ENCODE measurements at places on chromosomes 1 and 21. TPM values are rescaled to one million over a fixed set of nuclear protein-coding genes. Genes with fewer than 3 reads are reported as not detected.

DNA sequence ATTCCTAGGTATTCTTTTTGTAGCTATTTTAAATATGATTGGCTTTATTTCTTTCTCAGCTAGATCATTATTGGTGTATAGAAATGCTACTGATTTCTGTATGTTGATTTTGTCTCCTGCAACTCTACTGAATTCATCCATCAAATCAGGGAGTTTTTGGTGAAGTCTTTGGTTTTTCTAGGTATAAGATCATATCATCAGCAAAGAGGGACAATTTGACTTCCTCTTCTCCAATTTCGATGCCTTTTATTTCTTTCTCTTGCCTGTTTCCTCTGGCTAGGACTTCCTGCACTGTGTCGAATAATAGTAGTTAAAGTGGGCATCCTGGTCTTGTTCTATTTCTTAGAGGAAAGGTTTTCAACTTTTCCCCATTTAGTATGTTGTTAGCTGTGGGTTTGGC, 27.5 kb upstream of the PRKACB start:
- no peak for DNase-seq

GRCh38 chr1:14452551-14452950, 145.9 kb upstream of the KAZN start:
- no peak for DNase-seq

DNA sequence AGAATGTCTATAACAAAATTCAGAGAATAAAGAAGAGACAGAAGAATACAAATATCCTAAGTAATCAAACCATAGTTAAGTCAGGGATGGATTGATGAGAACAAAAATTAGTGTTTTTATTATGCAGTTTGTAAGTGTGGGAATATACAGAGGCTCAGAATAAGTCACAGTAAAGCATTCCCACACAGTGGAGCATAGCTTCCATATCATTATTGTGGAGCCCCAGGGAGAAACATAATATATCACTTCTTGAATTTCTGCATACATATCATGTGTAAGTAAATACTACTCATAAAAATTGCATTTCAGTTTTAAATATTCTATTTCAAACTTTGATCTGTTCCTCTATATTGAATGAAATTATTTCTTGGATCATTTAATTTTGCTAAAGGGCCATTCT, 790.4 kb downstream of the PLA2G4A start:
- DNase-seq = no peak

Gene KLF17
- total RNA-seq = not detected

DNA sequence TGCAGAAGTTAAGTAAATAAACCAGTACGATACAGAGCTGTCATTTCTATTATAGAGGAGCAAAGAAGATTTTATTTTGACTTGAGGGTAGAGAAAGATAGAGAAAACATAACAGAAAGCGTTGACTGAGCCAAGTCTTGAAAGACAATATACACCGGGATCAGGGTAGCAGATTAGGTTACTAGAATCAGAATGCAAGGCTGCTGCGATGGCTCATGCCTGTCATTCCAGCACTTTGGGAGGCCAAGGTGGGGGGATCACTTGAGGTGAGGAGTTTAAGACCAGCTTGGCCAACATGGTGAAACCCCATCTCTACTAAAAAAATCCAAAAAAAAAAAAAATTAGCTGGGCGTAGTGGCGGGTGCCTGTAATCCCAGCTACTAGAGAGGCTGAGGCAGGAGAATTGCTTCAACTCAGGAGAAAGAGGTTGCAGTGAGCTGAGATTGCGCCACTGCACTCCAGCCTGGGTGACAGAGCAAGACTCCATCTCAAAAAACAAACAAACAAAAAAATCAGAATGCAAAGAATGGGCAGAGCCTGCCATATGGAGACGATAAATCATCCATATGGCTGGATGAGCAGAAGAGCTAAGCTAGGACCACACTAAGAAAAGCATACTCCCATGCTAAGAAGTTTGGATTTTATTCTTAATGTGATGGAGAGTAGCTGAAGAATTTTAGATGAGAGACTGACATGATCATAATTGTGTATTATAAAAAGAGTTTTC, 9.9 kb upstream of the ABCD3 start:
- no peak for DNase-seq

DNA sequence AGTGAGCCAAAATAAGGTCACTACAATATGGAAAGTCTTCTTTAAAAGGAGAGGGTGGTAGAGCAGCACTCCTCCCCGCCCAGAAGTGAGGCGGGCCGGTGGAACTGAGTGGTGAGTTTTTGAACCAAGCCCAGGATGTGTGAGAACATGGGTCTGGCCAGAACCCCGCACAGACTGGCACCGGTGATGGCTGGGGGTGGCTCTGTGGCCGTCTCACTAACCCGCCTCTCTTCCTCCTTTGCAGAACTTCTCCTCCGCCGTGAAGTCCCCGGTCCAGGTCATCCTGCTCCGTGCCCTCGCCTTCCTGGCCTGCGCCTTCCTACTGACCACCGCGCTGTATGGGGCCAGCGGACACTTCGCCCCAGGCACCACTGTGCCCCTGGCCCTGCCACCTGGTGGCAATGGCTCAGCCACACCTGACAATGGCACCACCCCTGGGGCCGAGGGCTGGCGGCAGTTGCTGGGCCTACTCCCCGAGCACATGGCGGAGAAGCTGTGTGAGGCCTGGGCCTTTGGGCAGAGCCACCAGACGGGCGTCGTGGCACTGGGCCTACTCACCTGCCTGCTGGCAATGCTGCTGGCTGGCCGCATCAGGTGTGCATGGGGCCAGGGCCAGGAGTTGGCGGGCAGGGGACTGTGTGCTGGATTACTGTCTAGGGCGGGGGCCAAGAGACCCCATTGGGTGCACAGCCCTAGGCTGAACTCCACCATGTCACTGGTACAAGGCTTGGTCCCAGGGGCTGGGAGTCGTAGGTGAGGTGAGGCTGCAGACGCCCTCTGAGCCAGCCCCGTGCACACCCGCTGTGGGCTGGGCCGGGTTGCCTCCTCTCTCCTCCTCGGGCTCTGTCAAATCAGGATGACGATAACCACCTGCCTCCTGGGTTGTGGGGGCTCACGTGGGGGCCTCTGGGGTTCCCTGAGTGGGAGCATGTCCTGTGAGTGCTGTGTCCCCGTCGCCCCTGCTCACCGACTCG, 12.4 kb downstream of the TMEM201 start:
- DNase-seq = no peak

Gene GPBP1L1
- 71.6 TPM for total RNA-seq
